A172 (cell line): ENCODE measurements at places on chromosomes 12 and 14.

DNA sequence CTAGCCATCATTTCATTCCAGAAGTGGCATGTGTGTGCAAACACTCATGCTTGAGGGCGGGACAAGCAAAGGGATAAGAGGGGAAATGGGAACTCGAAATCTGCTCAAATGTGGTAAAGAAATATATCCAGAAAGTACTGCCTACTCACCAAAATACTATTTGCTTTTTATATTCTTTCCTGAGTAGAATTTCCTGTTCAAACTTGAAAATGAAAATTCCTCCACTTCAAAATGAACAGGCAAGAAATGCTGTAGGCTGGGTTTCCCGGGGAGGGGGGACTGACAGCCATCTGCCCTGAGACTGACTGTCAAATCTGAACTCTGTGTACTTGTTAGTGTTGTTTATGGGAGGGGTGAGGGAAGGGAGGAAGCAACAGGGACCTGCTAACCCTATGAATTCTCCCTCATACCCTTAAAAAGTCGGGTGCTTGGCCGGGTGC is 34.6 kb downstream of the NTF3 start:
- no peak for DNase-seq

- no peak for DNase-seq
Observed at GRCh38 chr14:42429401-42429800, 822.7 kb downstream of the LRFN5 start.

GRCh38 chr14:94119071-94119470 is 8.5 kb downstream of the IFI27 start:
- DNase-seq = no peak

- DNase-seq = no peak
Observed at GRCh38 chr14:68574461-68574860, 218.4 kb downstream of the ZFP36L1 start.

- DNase-seq = peak; percentile 21
Observed at GRCh38 chr12:104670439-104671408, 214.0 kb downstream of the CHST11 start.
